Heart left ventricle (tissue), 16 donors: ENCODE measurements at places on chromosomes 3 and 15. TPM values are rescaled to one million over a fixed set of nuclear protein-coding genes. Genes with fewer than 3 reads are reported as not detected.

Gene FOXP1
- total RNA-seq, result 53.2 TPM

Gene KCTD6
- 6.5 TPM for total RNA-seq

Gene GOLGA8G
- not detected for total RNA-seq

Gene RIOX2
- total RNA-seq, result 15.9 TPM

Gene TM2D3
- total RNA-seq, result 60.4 TPM

- peak overlapping the region; percentile 51 for H3K4me3 ChIP-seq
- DNase-seq, result peak; percentile 79
- H3K27ac ChIP-seq, result peak overlapping the region; percentile 42
These were observed 59.7 kb downstream of the NOX5 start for GRCh38 chr15:69074001-69074842.

DNA sequence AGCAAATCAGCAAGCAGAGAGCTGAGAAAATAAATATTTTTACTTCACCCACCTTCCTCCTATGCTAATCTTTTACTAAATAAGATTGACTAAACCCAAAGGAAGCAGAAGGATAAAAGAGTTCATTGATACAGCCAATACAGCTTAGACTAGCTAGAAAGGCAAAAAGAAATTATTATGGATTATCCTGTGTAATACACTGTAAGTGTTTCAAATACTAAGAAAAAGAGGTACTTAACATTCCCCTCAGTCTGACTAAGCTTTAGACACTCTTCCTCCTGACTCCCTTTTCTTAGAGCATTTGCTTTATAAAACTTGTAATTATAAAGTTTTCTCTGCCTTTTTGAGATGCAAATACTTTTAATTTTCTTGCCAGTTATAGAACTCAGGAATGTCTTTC, 848.9 kb upstream of the CADM2 start:
- H3K27me3 ChIP-seq, result no peaks in the 10 kb centered on the region
- H3K27ac ChIP-seq, result no peak overlapping the region
- no peaks in the 10 kb centered on the region for H3K36me3 ChIP-seq

DNA sequence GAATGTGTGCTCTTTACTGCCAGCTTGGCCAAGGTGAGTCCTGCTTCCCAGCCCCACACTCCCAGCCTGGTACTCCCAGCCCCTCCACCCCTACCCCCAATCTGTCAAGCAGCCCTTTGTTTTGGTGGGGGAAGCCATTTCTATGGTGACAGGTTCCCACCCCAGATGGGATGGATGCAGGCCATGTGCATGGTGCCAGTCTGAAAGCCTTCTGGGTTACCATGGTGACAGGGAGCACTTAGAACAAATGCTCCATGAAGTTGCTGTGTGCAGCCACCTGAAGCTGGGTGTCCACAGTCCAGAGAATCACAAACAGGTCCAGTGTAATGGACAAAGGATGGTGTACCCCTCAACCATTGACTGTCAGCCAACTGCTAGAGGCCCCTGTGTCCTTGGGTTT, 19.1 kb upstream of the VILL start:
- H3K36me3 ChIP-seq, result peaks cover 36% of the 10 kb centered on the region
- H3K27ac ChIP-seq, result no peak overlapping the region
- H3K27me3 ChIP-seq, result no peaks in the 10 kb centered on the region
- no peak for DNase-seq
- no peaks in the 10 kb centered on the region for H3K4me1 ChIP-seq

DNA sequence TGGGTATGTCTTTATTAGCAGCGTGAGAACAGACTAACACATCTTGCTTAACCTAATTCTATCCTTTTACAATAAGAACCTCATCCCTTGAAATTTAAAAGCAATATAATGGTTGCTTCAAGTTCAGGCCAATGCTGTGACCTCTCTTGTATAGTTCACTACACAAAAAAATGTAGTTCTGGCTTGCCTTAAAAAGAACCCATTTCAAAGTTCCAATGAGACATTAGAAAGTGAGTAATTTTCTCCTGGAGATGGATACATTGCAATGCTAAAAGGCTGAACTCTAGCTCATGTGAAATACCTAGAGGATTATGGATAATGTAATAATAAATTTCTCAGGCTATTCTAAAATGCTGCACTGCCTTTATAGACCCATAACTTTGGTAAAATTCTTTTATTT, 47.8 kb downstream of the ATP13A4 start:
- H3K4me3 ChIP-seq, result no peak overlapping the region
- DNase-seq, result no peak
- no peaks in the 10 kb centered on the region for H3K27me3 ChIP-seq
- no peak overlapping the region for H3K27ac ChIP-seq
- H3K36me3 ChIP-seq, result no peaks in the 10 kb centered on the region
- H3K4me1 ChIP-seq, result no peaks in the 10 kb centered on the region

DNA sequence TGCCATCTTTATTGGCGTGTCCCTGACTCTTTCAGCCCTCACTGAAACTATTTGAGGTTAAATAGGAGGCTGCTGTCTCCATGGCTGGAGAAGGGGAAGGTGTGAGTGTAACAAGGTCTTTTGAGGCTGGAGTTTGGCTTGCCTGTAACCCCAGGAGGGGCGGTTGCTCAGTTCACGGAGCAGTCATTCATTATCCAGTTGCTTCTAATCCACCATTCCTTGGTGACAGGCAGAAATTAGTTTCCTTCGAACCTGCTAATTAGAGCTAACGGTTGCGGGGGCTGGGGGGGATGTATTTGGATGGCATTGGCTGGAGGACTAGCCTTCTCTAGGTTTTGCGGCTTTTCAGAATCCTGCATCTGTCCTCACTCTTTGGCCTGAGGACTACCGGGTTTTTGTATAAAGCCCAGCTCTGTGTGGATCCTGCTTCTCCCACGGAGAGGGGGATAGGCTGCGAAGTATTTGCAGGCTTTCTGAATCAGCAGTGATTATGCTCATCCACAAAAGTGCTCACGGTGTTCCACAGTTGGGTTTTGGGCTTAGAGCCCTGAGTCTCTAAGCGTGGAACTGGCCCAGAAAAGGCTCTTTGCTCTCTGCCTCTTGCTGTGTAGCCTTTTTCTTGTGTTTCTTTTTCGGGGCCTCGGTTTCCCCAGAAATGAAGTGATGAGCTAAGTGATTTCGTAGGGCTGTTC, 18.6 kb downstream of the FGD5 start:
- no peaks in the 10 kb centered on the region for H3K36me3 ChIP-seq
- peaks cover 27% of the 10 kb centered on the region for H3K4me1 ChIP-seq
- no peak overlapping the region for H3K4me3 ChIP-seq
- peak overlapping the region; percentile 44 for H3K27ac ChIP-seq
- H3K27me3 ChIP-seq, result no peaks in the 10 kb centered on the region

- no peak for DNase-seq
- no peak overlapping the region for H3K27ac ChIP-seq
- no peaks in the 10 kb centered on the region for H3K27me3 ChIP-seq
These were observed 112.5 kb downstream of the STT3B start for GRCh38 chr3:31645256-31645655.

DNA sequence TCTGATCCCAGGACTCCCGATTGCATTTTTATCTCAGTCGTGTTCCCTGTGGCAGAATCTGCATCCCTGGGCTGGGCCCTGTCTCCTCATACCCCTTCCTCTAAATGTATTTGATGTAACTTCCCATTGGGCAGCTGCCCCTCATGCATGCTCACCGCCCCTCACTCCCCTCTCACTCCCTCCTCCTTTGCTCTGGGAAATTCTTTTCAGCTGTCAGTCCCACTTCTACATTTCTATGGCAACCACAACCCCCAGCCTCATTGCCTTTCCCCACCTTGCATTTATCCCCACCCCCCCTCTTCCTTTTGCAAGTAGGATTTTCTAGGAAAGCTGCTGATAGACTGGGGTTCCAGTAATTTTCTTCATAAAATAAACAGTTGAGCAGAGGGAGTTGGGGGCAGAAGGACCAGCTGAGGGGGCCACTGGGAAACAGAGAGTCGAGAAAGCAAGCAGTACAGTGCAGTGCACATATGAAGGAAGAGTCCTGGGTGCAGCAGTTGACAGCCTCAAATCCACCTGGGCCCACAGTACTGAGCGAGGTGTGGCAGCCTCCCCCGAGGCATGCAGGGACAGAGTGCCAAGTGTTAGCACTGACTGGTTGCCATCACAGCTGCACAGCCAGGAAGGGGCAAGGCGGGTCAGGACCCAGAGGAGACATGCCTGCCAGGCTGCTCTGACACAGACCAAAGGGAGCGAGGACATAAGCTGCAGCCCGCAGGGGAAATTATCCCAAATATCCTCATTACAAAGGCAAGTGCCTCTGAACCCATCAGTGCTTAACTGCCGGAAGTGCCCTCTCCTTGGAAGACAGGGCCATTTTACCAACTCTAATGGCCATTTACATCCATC, 476.3 kb downstream of the EPHB1 start:
- H3K4me3 ChIP-seq, result no peak overlapping the region
- no peaks in the 10 kb centered on the region for H3K4me1 ChIP-seq
- DNase-seq, result no peak
- H3K36me3 ChIP-seq, result no peaks in the 10 kb centered on the region

- peak overlapping the region; percentile 66 for H3K4me3 ChIP-seq
- no peaks in the 10 kb centered on the region for H3K4me1 ChIP-seq
- no peaks in the 10 kb centered on the region for H3K27me3 ChIP-seq
- DNase-seq, result peak; percentile 71
These were observed 566 bp downstream of the ETV5 start for GRCh38 chr3:186108106-186108940.

- no peaks in the 10 kb centered on the region for H3K4me1 ChIP-seq
- H3K27ac ChIP-seq, result no peak overlapping the region
- H3K36me3 ChIP-seq, result no peaks in the 10 kb centered on the region
- DNase-seq, result no peak
These were observed 469.6 kb downstream of the SI start for GRCh38 chr3:164608554-164609276.

GRCh38 chr15:77037388-77038209, 33.3 kb downstream of the TSPAN3 start:
- H3K27ac ChIP-seq, result no peak overlapping the region
- no peaks in the 10 kb centered on the region for H3K36me3 ChIP-seq
- H3K4me1 ChIP-seq, result peaks cover 4% of the 10 kb centered on the region
- DNase-seq, result no peak
- no peak overlapping the region for H3K4me3 ChIP-seq
- H3K27me3 ChIP-seq, result no peaks in the 10 kb centered on the region

GRCh38 chr3:188950832-188951489, 220.8 kb upstream of the TPRG1 start:
- no peaks in the 10 kb centered on the region for H3K36me3 ChIP-seq
- H3K4me1 ChIP-seq, result peaks cover 19% of the 10 kb centered on the region
- peak; percentile 78 for DNase-seq

GRCh38 chr3:51966016-51966415, 1.2 kb downstream of the PCBP4 start:
- H3K4me1 ChIP-seq, result peaks cover 44% of the 10 kb centered on the region
- peak overlapping the region; percentile 84 for H3K4me3 ChIP-seq
- DNase-seq, result no peak
